ENCODE measurements at places on chromosomes 7 and 10.

DNA sequence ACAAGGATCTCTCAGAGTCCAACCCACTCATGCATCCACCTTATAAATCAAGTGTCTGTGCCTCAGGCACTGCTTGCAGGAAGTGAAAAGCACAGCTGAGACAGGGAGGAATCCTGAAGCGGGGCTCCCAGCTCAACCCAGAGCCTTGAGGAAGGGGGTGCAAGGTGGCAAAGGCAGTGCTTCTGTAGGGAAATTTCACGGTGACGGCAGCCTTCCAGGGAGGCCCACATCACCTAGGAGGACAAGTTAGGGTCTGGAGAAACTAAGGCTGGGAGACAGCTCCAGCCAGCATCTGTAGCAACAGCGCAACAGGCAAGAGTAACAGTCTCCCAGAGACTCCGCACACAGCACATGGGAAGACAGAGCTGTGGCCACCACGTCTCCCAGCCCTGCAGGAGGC lies 2.7 kb downstream of the AOC1 start:
- no peak for DNase-seq

DNA sequence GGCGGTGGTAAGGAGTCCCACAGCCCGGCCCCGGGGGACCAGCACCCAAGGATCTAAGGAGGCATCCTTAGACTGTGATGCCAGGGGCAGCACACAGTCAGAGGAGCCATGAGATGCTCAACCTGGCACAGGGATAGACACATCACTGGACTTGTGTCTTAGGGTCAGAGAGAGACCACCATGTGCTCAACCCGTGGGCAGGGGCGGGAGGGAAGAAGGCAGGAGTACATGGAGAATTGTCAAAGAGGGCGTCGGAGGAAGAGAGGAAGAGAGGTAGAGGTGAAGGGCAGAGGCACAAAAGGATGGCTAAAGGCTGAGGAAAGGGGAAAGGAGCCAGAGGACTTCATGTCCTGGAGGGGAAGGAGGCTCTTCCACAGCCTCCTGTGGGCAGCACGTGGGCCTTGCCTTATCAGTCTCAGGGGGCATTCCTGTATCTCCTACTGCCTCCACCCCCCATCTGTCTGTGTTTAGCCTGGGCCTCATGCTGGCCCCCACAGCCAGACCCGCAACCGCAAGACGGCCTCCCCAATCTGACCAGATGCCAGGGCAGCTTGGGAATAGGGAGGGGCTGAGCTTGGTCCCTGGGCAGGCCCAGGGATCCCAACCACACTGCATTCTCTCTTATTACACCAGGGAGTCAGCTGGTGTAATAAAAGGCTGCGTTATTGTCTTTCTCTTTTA lies 2.2 kb downstream of the ADCY1 start:
- no peak for DNase-seq

- no peak for DNase-seq
These were observed 45.6 kb downstream of the ZNF277 start for GRCh38 chr7:112252141-112252540.

DNA sequence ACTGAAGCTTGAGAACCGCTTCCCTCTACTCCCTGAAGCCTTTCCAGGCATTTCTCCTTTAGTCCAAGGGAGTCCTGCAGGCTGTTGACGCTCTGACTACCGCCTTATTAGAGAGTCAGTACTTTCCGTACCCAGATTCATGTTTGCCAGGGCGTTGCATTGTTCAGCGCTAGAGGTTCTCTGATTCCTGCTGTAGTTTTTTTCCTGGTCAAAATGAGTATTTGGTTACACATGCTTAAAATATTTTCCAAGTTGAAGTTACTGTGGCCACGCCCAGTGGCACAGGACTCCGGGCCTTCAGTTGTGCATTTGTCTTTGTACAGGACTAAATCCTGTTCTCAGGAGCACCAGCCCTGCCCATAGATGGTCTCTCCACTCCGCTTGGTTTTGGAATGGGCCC lies 7.9 kb downstream of the MTURN start:
- DNase-seq, result no peak

- DNase-seq, result no peak
These were observed 7.3 kb downstream of the MAFK start for GRCh38 chr7:1537535-1538412.
